ENCODE measurements at places on chromosomes 3 and 15.

GRCh38 chr3:131973731-131974130, 61.1 kb downstream of the CPNE4 start:
- no peak for DNase-seq

GRCh38 chr3:24174614-24175013, 229.5 kb downstream of the NR1D2 start:
- DNase-seq, result no peak

GRCh38 chr3:67783281-67784250, 129.2 kb upstream of the SUCLG2 start:
- no peak for DNase-seq

DNA sequence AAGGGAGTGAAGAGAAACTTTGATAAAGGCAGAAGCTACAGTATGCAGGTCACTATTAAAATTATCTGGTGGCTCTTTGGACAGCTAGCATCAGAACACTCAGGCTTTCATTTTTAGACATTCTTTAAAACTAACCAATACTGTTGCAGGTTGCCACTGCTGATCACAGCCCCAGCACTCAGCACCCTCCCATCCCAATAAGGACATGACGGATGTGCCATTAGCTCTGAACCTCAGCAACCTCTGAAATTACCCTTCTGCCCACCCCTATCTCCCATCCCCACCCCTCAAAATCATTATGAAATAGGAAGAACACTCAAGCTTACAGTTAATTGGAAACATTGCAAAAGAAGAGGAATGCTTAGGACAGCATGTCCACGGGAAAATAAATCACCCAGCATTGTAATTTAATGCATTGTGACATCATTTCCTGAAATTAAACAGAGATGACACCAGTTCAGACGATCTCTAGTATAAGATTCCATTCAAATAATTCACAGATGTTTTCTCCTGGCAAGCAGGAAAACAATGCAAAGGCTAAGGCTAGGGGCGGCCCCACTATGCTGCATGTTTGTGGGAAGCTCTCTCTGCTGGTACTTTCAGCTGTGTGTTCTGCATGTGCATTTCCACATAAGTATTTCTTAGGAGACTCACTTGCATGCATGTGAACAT, 71.6 kb downstream of the MEIS2 start:
- DNase-seq, result no peak

- no peak for DNase-seq
Measured at GRCh38 chr15:33454346-33454745, 143.6 kb downstream of the RYR3 start.

- DNase-seq, result no peak
Measured at GRCh38 chr15:29533647-29534046, 264.0 kb upstream of the NSMCE3 start.

All from stimulated activated CD4-positive, alpha-beta T cell treated with anti-CD3 and anti-CD28 coated beads, TNF-alpha, amount 100 ng/mL, for 24 hours (primary cell).